ENCODE measurements at places on chromosomes 13 and 19.

DNA sequence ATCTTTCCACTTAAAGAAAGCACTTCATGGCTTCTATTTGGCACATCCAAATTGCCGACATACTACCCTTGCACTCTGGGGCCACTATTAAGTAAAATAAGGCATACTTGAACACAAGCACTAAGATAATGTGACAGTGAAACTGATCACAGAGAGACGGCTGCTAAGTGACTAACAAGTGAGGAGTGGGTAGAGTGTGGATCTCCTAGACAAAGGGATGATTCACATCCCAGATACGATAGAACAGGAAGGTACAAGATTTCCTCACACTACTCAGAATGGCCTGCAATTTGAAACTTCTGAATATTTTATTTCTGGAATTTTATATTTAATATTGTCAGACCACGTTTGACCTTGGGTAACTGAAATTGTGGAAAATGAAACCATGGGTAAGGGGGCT is 1721.8 kb upstream of the SPRY2 start:
- no peak for DNase-seq

- DNase-seq = no peak
Measured at GRCh38 chr19:4969772-4970531, 1.0 kb downstream of the KDM4B start.

DNA sequence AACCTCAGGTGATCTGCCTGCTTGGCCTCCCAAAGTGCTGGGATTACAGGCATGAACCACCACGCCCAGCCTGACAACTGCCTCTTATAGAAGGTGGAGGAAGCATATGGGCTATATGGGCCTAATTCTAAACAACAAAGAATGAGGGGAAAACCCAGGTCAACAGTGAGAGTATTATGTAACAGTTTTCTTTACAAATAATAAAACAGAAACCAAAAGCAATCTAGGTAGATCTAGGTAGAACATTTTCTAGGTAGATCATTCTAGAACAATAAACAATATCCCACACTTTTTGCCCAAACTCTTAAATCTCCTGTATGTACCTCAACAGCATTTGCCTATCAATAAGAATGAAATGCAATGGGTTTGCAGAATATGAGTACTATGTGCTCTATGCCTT is 267.4 kb downstream of the ABCC4 start:
- DNase-seq = no peak

GRCh38 chr13:32624441-32624840 is 38.2 kb downstream of the PDS5B start:
- DNase-seq = no peak

GRCh38 chr19:17946965-17947784 is 14.4 kb downstream of the CCDC124 start:
- no peak for DNase-seq

GRCh38 chr19:7366701-7367420 is 18.1 kb downstream of the ARHGEF18 start:
- DNase-seq = no peak

DNA sequence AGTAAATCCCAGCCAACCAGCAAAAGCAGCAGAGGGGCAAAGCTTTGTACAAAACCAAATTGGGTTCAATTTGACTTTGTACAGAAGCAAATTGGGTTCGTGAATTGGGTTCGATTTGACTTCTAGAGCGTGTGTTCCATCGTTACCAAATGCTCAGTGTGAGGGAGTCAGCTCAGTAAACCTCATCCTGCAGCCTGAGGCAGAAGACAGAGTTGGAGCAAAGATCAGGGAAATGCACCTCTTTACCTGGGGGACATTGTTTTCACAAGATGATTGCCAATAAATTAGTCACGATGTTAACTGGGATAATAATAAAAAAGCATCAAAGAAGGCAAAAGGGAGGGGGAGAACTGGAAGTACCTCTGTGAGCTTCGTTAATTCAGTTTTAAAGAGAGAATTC is 1.5 kb downstream of the RAB20 start:
- no peak for DNase-seq
